Neural progenitor cell (in vitro differentiated cells): ENCODE measurements at places on chromosomes 1 and 21.

DNA sequence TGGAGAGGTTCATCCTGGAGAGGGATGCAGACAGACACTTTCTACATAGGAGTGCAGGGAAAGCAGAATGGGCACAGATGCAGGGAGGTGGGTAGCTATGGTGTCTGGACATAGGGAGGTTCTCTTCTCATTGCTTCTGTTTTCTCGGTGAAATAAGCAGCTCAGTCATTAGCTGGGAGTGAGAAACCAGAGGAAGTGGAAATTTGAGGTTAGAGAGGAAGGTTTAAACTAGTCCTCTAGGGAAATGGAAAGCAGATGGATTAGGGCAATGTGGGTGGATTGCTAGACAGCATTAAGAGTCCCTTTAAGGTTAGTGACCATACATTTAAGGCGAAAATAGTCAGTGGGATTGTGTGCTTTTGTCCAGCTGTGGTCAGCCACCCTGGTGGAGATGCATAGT is 39.6 kb downstream of the MPZL1 start:
- DNase-seq, result no peak

GRCh38 chr21:42101246-42101645 is 30.1 kb downstream of the UMODL1 start:
- no peak for DNase-seq

DNA sequence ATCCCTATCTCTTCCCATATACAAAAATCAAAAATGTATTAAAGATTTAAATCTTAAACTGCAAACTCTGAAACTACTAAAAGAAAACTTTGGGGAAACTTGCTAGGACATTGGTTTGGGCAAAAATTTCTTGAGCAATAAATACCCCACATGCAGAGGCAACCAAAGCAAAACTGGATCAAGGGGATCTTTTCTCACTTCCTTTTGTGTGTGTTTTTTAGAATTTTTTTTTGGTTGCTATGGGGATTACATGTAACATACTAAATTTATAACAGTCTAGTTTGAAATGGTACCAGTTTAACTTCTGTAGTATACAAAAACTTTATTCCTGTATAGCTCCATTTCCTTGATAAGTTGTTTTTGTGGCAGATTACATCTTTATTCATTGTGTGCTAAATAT is 16.8 kb downstream of the MAST2 start:
- no peak for DNase-seq

DNA sequence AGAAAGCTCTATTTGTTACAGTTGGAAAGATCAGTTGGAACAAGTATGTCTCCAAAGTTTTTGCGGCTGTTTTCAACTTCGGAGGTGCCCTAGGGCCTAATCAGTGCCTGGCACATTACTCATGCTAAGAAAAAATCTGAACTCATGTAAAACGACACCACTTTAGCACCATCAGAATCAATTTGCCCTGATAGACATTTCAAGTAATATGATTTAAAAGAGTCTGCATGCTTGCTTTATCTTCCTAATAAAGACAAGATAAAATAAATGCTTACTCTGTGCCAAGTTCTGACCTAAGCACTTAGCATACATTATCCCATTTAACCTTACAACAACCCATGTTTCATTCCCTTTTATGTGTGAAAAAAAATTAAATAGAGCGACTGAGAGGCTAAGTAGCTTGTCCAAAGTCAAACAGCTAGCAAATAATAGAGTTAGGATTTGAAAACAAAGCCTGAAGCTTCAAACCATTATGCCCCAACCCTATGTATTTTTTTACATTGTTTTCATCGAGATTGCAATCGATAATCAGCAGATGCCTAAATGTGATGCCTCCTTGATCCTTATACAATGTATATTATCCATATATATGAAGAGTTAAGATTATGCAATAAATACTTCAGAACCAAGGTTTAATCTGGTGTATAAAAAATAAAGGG is 91.3 kb downstream of the DENND1B start:
- no peak for DNase-seq

GRCh38 chr1:107530543-107530942 is 389.7 kb downstream of the NTNG1 start:
- DNase-seq, result no peak

DNA sequence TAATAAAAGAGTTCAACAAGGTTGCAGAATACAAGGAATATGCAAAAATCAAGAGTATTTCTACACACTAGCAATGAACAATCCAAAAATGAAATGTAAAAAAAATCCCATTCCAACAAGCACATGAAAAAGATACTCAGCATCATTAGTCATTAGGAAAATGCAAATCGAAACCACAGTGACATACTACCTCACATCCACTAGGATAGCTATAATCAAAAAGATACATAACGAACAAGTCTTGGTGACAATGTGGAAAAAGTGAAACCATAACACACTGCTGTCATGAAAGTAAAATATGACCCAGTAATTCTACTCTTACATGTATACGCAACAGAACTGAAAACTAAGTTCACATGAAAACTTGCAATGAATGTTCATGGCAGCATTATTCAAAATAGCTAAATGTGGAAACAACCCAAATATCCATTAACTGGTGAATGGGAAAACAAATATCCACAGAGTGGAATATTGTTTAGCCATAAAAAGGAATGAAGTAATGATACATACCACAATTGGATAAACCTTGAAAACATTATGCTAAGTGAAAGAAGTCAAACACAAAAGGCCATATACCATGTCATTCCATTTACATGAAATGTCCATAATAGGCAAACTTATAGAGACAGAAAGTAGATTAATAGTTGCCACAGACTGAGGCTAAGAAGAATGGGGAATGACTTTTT is 34.3 kb downstream of the PIK3R3 start:
- DNase-seq, result no peak

- no peak for DNase-seq
Measured at GRCh38 chr1:225914947-225915346, 9.1 kb downstream of the PYCR2 start.

DNA sequence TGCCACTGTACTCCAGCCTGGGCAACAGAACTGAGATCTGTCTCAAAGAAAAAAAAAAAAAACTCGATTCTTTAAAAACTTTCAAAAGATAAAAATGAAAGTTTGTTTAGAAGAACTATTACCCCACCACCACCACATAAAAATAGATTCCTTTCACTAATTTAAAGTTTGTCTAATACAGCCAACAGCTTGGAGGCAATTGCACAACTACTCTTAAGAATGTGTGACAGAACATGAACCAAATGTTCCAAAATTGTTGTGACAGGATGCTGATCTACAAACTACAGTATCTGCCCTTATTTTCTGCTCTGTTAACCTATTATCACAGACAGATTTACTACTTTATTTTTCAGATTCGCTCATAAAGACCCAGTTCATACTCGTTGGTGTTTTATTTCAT is 5.5 kb upstream of the TGFBR3 start:
- no peak for DNase-seq

DNA sequence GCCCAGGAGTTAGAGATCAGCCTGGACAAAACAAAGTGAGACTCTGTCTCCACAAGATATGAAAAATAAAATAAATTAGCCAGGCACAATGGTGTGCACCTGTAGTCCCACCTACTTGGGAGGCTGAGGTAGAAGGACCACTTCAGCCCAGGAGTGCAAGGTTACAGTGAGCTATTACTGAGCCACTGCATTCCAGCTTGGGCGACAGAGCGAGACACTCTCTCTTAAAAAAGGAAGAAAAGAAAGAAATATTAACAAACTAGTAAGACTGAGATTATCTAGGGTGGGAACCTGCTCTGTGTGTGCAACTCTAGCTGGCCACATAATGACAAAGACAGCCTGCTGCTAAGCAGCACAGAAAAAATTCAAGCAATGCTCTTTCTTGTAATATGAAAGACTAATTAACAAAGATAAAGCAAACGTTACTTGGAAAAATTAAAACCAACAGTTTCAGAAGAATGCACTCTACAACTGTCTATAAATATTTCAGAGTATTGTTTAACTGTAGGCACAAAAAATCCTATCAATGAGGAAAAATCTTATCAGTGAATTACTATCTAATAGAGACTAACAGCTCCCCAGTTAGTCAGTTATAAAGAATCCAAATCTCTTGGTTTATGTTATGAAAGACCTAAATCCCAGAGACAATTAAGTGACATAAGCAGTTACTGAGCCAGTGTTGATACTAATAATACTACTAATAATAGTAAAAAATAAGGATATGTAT is 74.5 kb downstream of the ENAH start:
- no peak for DNase-seq

DNA sequence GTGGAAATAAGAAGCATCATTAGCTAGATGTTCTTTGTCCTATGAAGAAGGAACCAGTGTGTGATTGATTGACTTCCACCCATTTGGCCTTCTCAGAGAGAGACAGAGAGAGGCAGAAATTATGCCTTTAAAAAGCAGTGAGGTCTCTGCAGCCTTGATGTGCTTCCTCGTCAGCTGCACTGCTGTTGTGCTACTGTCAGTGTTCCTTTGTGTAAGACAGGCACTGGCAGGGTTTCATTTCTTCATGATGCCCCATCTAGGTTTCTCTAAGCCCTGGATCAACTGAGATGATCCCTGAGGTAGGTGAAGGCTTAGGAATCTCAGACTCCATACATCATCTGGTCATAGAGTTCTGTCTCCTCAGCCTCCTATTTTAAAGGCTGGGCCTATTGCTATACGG is 34.9 kb downstream of the GPR3 start:
- no peak for DNase-seq

GRCh38 chr1:178275553-178275952 is 181.6 kb downstream of the RASAL2 start:
- no peak for DNase-seq

DNA sequence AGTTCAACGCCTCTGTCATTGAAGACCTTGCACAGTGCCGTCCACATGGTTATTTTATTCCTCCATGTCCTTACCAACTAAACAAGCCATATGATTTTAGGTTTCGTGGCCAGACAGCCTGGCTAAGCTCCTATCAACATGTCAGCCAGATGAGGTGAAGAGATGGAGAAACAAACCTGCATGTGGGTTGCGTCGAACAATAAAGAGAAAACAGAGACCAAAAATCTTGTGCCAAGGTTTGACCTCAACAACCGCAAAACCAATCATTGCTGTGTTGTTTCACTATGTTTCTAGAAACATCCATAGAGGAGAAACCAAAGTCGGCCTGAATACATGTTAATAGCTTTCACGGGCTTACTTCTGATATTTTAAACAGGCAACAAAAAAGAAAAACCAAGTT is 544.6 kb downstream of the SMYD3 start:
- no peak for DNase-seq

DNA sequence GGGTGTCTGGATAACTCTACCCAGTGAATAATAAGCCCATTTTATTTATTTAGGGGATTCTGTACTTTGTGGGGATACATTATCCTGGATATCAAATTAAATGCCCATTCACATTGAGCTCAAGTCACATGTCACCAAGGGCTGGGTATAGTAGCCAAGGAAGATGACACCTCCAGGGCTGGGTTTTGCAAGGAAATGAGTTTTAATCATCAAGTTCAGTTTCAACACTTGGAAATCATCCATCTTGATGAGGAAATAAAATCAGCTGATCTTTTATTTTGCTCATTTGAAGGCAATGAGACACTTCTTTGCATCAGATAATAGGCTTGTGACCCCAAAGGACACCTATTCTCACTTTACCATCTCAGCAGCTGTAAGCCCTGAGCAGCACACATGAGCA is 80.0 kb upstream of the TNR start:
- DNase-seq, result no peak

DNA sequence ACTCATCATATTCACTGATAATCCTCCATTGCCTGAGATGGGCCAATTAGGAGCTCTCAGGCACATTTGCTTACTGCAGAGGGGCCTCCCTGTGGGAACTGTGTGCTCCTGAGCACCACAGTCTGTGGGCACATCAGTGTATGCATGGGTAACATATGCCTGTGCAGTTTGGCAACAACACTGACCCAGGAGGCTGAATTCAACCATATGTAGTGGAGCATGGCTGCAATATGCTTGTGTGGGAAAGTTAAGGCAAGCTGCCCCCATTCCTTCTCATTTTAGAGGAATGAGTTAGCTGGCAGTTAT is 11.8 kb upstream of the FMOD start:
- no peak for DNase-seq
